ENCODE measurements at places on chromosomes 13 and 19.

- no peak for ATAC-seq
Observed at GRCh38 chr13:85366759-85367417, 432.3 kb downstream of the SLITRK6 start.

GRCh38 chr13:22055259-22055658 lies 384.4 kb downstream of the FGF9 start:
- no peak for ATAC-seq

DNA sequence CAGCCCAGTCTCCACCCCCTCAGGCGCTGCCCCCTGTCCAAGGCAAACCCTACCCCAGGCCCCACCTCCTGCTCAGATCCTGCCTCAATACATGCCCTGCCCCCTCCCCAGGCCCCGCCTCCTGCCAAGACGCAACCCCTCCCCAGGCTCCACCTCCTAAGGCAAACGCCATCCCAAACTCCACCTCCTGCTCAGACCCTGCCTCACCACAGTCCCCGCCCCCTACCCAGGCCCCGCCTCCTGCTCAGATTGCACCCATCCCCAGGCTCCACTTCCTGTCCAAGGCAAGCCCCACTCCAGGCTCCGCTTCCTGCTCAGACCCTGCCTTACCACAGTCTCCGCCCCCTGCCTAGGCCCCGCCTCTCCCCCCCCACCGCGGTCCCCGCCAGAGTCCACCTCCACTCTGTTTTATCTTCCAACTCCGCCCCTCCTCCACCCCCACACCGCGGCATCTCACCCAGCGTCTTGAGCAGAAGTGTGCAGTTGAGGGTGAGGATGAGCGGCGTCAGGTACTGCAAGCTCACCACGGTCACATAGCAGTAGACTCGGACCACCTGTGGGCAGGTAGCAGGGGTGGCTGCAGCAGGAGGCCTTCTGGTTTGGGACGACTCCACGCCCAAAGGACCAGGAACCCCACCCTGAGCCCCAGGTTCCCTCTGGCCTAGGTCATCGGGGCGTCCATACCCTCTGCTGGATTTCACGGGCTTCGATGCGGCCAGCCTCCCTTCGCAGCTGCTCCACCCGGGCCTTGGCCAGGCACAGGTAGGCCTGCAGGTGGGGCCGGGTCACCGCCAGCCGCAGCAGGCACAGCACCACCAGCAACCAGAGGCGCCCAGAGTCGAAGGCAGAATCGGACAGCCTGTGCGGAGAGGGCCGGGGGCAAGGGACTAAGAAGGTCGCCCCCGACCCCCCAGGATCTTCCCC lies 17.7 kb downstream of the TMEM161A start:
- ATAC-seq: peak; percentile 82

- peak; percentile 94 for ATAC-seq
Observed at GRCh38 chr19:2462635-2463421, 6.1 kb upstream of the LMNB2 start.

GRCh38 chr13:31725841-31726240 lies 13.5 kb upstream of the RXFP2 start:
- no peak for ATAC-seq

GRCh38 chr19:542173-542866 lies 1.5 kb upstream of the GZMM start:
- peak; percentile 23 for ATAC-seq

DNA sequence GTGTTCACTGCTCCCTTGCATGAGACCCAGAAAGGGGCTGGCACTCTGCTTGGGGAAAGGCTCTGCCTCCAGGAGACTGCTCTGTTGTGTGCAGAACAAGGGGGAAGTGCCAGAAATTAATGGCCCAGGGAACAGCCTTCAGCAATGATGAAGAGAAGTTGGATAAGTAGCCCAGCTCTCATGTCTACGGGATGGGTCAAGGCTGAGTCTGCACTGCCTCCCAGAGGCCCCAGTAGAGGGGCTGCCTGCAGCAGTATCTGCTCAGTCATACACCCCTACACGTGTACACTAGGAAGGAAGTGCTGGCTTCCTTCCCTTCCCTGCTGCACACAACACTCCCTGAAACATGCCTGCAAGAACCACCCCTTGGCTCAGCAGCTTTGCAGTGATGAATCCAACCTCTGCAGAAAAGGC lies 54.6 kb upstream of the URI1 start:
- ATAC-seq: no peak

- peak; percentile 51 for ATAC-seq
Observed at GRCh38 chr13:109274188-109274821, 512.1 kb downstream of the IRS2 start.

GRCh38 chr19:4781801-4782200 lies 9.7 kb upstream of the FEM1A start:
- ATAC-seq: no peak

GRCh38 chr19:2627319-2627829 lies 75.1 kb downstream of the GNG7 start:
- ATAC-seq: peak; percentile 89

DNA sequence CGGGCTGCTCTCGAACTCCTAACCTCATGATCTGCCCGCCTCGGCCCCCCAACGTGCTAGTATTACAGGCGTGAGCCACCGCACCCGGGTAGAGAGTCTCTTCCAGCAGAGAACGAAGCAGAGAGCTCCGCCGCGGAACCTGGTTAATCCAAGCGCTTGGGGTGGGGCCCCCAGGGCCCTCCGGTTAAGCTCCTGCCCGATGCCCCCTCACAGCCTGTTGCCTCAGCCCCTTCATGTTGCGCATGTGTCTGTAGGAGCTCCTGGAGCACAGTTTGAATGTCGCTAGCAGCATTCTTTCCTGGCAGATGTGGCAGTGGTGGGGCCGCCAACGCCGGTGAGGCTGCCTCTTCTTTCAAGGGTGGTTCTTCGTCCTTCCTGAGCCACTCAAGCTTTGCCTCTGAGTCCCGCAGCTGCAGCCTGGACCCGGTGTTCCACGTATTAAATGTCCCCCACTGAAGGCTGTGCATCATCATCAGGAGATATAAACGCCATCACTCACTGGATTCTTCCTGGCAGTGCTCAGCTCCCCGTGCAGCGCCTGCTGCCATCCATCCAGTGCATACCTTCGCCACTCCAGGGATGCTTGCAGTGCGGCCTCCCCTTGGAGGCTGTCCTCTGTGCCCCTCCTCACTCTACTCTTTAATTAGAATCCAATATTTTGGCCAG lies 1919.3 kb downstream of the PCDH9 start:
- ATAC-seq: no peak

DNA sequence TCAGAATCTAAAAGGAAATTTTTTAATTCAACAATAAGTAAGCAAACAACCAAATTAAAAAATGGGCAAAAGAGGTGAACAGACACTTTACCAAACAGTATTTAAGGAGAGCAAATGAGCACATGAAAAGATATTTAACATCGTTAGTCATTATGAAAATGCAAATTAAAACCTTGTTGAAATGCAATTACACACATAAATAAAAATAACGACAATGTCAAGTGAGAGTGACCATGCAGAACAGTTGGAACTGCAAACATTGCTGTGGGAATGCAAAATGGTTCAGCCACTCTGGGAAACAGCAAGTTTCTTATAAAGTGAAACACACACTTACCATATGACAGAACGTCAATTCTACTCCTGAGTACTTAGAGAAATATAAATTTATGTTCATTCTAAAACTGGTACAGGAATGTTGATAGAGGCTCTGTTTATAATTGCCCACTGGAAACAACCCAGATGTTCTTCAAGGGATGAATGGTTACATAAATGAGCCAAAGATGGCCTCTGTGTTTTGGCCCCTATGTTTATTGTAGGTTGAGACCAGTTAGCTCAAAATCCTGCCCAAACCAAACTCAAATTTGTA lies 678.1 kb downstream of the UQCRFS1 start:
- no peak for ATAC-seq

DNA sequence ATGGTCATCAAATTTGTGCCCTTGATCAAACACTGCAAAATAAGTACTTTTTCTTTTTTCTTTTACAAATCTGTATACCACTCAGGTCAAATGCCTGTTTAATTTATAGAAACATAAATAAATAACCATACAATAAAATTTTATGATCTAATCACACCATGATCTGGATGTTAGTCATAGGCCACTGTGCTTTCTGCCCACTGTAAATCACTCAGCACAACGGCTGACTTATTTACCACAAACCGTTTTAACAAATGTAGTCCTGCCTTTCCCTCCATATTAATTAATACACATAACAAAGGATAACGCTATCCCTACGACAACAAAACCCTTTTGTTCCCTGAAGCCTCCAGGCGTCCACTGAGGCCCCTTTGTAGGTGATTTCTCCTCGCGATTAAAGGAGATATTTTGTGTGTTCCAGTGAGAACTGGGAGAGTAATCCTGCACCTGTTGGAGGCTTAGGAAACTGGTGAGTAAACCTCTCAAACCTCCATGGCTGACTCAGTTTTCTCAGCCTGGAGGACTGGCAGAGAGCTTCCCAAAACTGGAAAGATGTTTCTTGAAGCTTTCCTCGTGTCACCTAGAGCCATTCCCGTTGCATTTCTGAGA lies 477.1 kb upstream of the SGCG start:
- no peak for ATAC-seq

DNA sequence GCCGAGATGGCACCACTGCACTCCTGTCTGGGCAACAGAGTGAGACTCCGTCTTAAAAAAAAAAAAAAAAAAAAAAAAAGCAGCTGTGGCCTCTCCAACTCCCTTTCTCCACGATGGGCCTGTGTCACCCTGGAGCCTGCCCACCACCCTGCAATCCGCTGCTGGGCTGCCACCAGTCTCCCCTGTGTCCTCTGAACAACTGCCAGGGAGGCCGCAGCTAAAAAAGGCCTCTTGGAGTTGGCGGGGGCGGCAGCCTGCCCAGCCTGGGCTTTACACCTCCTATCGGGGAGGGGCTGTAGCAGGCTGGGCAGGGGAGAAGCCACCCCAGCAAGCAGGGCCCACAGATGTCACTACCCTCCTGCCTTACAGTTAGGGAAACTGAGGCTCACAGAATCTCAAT lies 3.5 kb downstream of the CDC37 start:
- ATAC-seq: no peak

DNA sequence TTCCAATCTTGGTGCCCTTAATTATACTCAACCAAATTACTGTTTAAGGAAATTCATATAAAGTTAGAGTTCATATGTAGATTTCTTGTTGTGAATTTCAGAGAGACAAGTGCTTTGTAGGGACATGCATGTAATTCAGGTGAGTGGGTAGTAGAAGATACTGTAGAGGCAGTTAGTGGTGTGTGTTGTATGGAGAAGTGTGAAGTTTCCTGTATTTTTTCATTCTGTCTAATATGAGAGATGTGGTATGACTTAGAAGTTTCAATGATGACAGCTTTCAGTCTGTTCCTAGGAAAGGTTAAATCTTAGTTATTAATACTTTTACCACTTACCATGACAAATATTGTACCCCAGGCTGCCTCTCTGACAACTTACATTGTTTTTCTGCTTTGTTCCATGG lies 294.2 kb downstream of the TDRD3 start:
- ATAC-seq: no peak

GRCh38 chr13:40221460-40222201 lies 444.8 kb downstream of the FOXO1 start:
- peak; percentile 93 for ATAC-seq

GRCh38 chr19:3108775-3109174 lies 14.6 kb downstream of the GNA11 start:
- ATAC-seq: no peak

DNA sequence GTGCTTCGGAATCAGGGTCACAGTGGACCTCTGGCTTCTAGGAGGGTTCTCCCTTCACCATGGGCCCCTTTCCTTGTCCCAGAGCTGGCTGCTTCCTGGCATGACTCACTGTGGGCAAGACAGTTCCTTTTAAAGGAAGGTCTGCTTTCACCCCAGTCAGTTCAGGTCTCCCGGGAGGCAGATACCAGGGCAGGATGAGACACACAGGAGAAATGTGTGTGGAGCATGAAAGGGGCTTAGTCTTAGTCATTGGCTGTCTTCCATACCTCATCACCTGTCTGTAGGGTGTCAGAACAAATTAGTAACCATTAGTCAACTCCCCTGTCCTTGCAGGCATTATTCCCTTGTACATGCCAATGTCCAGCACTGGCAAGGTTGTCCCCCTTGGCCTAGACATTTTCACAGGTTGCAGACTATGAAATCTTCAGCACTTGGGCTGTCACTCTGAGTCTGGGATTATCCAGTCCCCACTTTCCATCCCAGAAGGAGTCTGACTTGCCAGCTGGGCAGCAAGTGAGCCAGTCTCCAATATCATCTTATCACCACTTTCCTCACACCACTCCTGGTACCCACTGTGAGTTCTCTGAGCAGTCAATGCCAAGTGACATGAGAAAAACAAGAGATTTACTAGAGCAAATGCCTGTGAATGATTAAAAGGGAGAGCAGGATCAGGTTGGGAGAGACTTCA lies 76.8 kb upstream of the MEDAG start:
- no peak for ATAC-seq

- no peak for ATAC-seq
Observed at GRCh38 chr19:28859811-28860210, 353.1 kb downstream of the UQCRFS1 start.

GRCh38 chr19:13209484-13210338 lies 59.5 kb downstream of the IER2 start:
- ATAC-seq: no peak

DNA sequence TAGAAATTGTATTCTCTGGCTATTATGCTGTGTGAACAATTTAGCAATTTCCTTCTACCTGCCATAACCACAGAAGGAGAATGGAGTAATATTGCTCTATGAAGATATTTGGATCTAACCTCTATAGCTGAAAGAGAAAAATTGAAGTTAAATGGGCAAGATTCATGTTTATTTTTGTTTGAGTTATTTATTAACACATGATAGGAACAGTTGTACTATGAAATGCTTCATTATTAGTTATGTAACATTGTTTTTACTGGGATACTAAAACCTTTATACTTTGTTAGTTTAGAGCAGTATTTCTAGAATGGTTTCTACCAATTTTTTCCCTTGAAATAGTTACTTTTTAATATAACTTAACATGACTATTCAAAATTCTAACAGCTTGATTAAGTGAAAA lies 27.3 kb upstream of the VWA8 start:
- no peak for ATAC-seq

- ATAC-seq: no peak
Observed at GRCh38 chr13:24459234-24459633, 53.3 kb downstream of the PARP4 start.

- ATAC-seq: no peak
Observed at GRCh38 chr19:40759352-40759751, 8.3 kb downstream of the SNRPA start.

DNA sequence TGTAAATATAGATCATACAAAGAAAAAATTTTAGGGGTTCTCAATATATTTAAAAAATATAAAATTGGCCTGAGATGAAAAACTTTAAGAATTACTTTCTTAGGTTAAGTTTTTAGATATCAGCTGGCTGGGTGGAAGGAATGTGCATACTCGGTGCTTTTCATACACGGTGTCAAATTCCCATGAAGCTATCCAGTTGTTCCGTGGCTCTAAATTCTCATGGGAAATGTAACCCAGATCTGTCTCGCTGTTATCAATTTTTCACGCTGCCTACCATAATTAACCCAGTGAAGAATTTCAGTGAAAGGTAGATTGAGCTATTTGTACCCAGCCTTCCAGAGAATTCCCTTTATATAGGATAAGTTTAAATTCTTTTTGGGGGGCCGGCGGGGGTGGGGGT lies 11.6 kb upstream of the ZNF835 start:
- no peak for ATAC-seq

- no peak for ATAC-seq
Observed at GRCh38 chr13:75160984-75161383, 321.0 kb downstream of the TBC1D4 start.

GRCh38 chr19:31096935-31097545 lies 252.2 kb downstream of the TSHZ3 start:
- no peak for ATAC-seq

Measured in gastroesophageal sphincter (tissue), 4 donors.